ENCODE measurements at places on chromosomes 4 and X. TPM values are rescaled to one million over a fixed set of nuclear protein-coding genes. Genes with fewer than 3 reads are reported as not detected.

- DNase-seq = no peak
Measured at GRCh38 chrX:134161162-134161561, 75.8 kb upstream of the CCDC160 start.

GRCh38 chr4:61805979-61806378 is 605.9 kb downstream of the ADGRL3 start:
- DNase-seq = no peak

GRCh38 chr4:180058691-180059215 is 2184.4 kb upstream of the TENM3 start:
- DNase-seq = no peak

- DNase-seq = no peak
Measured at GRCh38 chrX:15714529-15714928, 23.5 kb upstream of the CA5B start.

- no peak for DNase-seq
Measured at GRCh38 chrX:39805022-39805421, 292.7 kb downstream of the BCOR start.

GRCh38 chr4:143054971-143055370 is 129.7 kb upstream of the USP38 start:
- no peak for DNase-seq

GRCh38 chr4:73776321-73776729 is 36.0 kb downstream of the CXCL8 start:
- peak; percentile 47 for DNase-seq

DNA sequence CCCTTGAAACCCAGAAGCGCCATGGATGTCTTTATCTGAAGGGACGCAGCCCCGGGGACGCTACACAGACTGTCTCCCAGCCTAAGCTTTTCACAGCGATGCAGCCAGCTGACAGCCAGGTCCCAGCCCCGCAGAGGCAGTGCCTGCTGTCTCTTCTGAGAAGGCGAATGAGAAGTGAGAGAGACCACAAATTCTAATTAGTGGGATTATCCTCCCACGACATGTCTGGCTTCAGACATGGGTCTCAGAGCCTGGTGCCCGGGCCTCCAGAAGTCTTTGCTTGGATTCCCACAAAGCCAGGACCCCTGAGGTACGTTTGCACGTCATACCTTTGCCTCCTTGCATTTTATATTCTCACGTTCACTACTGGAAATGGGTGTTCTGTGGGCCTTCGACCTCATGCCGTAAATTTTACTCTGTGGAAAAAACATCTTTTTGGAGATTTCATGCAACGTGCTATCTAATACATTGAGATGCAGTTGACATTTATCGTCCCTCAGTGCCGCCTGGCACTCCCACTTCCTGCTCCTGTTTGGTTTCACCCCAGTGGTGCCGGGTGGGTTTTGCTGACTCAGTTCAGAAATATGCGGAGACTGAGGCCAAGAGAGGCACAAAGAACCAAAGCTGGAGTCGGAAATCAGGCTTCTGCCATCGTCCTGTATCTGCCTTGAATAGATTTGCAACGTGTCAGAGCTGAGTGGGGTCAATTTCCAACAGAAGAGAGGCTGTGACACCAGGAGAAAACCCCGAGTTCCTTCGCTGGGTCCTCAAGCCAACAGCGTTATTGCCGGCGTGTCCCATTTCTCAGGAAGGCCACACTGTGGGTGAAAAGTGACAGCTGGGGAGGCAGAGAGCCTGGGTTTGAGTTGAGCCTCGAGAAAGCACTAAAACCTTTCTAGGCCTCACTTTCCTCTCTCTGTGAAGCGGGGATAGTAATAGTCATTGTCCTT is 114.4 kb downstream of the STK32B start:
- no peak for DNase-seq

DNA sequence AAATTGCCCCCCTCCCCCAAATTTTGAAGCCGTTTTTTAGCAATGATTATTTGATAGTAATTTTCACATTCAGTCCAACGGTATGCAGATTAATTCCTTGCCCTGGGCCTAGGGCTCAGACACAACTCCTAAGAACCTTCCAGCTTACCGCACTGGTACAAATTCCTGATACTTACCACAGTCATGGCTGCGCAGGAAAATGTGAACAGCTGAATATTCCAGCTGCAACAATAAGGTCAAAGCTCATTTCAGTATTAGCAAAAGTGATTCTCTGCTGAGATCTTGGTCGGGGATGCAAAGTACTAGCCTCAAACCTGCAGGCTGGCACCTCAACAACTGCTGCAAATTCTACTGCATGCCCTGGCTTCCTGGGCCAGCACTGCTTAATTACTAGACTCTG is 3.0 kb downstream of the ATP11C start:
- DNase-seq = no peak

- no peak for DNase-seq
Measured at GRCh38 chrX:103910430-103910829, 52.0 kb upstream of the TMSB15B start.

- DNase-seq = no peak
Measured at GRCh38 chr4:189809839-189810238, 130.8 kb upstream of the FRG1 start.

DNA sequence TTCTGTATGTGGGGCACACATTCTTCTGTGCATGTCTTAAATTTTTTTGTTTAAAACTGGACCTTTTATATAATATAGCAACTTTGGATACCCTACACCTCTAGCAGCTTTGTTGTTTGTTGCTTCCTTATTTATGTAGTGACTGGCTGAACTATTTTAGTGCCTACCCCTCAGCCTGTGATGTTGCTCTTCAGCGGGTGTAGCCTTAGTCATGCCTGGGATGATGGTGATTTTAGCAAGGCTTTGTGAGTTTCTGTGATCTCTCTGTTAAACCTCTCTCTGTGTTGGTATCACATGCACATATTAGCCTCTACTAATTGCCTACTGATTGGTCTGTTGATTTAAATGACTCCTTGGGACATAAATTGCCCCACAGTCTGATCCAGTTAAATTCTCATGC is 22.8 kb downstream of the USP9X start:
- DNase-seq = no peak

DNA sequence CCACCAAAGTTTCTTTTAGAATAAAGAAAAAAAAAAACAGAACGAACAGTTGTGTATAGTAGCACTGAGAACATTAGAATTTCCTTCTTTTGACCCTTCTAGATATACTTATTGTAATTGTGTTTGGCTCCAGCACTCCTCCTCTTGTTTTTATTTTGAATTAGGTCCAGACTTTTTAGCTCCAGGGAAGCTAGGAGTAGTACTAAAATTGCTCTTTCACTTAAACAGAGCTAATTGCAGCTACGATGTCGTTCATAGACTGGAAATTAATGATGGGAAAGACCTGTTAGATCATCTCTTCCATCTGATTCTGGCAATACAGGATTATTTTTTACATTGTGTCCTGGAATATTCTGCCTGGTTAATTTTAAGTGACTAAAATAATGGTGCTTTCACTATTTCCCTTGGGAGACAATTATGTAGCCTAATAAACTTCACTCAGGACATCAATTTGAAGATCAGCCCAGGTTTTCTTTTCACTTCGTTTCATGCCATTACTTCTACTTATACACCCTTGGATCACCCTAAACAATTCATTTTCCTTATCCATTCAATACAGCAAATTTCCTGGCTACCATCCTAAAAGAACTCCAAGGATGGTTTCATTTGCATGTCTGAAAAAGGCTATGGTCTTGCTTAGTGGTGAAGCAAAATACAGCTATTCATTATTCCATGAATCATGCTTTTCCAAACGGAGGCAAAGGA is 480.8 kb upstream of the TECRL start:
- no peak for DNase-seq

DNA sequence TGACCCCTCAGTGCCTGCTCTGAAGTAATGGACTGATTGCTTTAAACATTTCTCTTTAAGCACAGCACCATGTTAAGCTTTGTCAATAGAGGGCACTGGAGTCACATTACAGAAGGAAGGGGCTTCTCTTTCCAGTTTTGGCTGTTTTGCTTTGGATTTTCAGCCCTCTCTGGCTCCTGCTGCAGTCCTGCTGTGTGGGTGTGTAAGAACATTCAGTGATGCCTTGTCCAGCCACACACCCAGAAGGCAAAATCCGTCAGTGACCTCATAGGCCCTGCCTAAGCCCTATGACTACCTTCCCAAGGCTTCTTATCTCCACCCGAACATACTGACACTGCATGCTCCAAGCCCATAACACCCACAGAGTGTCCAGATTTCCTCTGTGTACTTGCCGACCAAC is 215.3 kb upstream of the CTSO start:
- DNase-seq = no peak

GRCh38 chr4:528296-528695 is 29.3 kb downstream of the PIGG start:
- DNase-seq = no peak

- DNase-seq = no peak
Measured at GRCh38 chrX:125326599-125326998, 6.9 kb downstream of the TEX13C start.

DNA sequence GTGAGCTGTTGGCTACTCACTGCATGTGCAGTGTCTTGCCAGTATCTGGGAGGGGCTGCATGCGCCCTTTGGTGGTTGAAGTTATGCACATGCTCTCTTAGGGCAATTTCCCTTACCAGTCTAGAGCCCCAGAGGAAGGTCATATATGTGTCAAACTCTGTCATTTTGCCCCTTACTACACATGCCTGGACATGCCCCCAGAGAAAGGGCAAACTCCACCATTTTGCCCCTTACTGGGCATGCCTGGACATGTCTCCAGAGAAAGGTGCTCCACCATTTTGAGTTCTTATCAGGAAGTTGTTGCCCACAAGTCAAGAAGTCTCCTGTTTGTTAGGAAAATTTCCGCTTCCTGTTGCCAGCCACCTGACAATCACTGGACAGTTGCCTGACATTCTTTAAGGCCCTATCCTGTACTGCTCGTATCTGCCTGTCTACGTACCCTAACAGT is 56.4 kb upstream of the PLAC8 start:
- DNase-seq = no peak

GRCh38 chr4:97558204-97558778 is 585.0 kb downstream of the STPG2 start:
- no peak for DNase-seq

- DNase-seq = no peak
Measured at GRCh38 chrX:29136904-29137303, 549.7 kb downstream of the IL1RAPL1 start.

DNA sequence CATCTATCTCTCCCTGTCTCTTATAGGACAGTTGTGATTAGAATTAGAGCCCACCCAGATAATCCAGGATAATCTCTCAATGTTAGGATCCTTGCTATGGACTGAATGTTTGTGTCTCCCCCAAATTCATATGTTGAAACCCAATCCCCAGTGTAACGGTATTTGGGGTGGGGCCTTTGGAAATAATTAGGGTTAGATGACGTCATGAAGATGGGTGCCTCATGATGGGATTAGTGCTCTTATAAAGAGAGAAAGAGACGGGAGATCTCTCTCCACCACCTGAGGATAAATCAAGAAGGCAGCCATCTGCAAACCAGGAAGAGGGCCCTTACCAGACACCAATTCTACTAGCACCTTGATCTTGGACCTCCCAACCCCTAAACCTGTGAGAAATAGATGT is 33.7 kb upstream of the SHISA3 start:
- DNase-seq = no peak

- DNase-seq = no peak
Measured at GRCh38 chr4:38078590-38079421, 118.6 kb downstream of the PTTG2 start.

GRCh38 chrX:39525758-39526157 is 572.0 kb downstream of the BCOR start:
- DNase-seq = no peak

GRCh38 chr4:43277003-43277402 is 384.5 kb downstream of the GRXCR1 start:
- DNase-seq = no peak

DNA sequence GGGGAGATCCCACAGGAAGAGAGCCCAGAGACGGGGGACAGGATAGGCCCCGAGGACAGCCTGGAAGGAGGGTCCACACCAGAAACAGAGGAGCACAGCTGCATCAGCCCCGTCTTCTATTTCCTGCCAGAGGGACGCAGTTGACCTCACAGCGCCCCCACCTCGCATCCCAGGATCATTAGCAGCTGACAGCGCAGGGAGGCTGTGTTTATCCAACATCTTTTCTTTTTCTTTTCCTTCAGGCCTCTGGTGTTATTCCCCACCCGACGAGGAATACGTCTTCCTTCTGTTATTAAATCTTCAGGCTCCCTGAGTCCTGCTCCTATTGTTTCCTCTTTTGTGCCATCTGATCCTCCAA is 75.4 kb downstream of the DCHS2 start:
- peak; percentile 14 for DNase-seq

- no peak for DNase-seq
Measured at GRCh38 chrX:81021478-81021877, 180.2 kb downstream of the HMGN5 start.

GRCh38 chr4:137425281-137425680 is 107.0 kb downstream of the PCDH18 start:
- no peak for DNase-seq

DNA sequence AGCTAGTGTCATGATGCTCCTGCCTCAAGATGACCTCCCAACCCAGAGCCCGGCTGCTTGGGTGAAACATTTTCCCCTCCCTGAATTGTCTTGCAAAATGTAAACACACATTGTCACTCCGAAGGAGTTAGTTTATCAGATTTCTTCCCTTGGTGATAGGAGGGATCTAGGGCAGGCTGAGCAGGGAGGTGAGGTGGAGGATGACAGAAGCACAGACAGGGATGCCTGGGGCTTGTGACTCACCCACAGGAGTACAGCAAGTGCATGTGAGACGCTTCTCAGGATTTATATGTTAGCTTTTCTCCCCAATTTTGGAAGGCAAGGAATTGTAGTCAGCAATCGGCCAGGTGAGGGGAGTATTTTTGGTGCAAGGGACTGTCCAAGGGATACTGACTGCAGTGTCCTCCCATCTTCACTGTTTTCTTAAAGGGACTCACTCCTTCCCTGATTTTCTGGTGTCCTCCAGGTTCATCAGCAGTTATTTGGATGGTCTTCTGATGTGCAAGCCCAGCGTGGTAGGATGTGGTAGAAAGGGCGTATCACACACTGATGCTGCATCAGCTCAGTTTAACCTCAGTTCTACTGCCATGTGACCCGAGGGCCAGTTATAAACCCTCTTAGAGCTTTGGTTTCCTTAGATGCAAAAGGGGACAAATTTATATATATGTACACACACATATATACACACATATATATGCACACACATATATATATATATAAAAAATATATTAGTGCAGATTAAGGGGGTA is 46.2 kb upstream of the IGFBP7 start:
- DNase-seq = no peak

Gene TACR3
- 0.23 TPM for total RNA-seq

Gene XPNPEP2
- 2.0 TPM for total RNA-seq

Gene ZBTB49
- 5.8 TPM for total RNA-seq

Gene ATP2B3
- not detected for total RNA-seq

Gene P2RY4
- not detected for total RNA-seq

Gene SYP
- 1.9 TPM for total RNA-seq

Gene TMSB15B
- total RNA-seq = 2.0 TPM

Gene ZNF732
- total RNA-seq = not detected

Gene CTAG1B
- not detected for total RNA-seq

Gene UGT2B11
- total RNA-seq = 26.2 TPM

Gene AWAT2
- not detected for total RNA-seq

Gene CLIC2
- total RNA-seq = 8.2 TPM

Gene TMEM156
- 3.3 TPM for total RNA-seq

Gene PLA2G12A
- 35.0 TPM for total RNA-seq

Gene TEX11
- total RNA-seq = 0.14 TPM

Gene BEX1
- total RNA-seq = 3.8 TPM

Gene KLF8
- 5.0 TPM for total RNA-seq

Data from mucosa of gallbladder (tissue), 1 donor.